ENCODE measurements at places on chromosomes 2 and 18. TPM values are rescaled to one million over a fixed set of nuclear protein-coding genes. Genes with fewer than 3 reads are reported as not detected.

Gene PLEKHH2
- 0.73 TPM for total RNA-seq

Gene CKAP2L
- 14.2 TPM for total RNA-seq

Gene ACMSD
- total RNA-seq = not detected

Gene SCN7A
- total RNA-seq = not detected

Gene ZNF804A
- not detected for total RNA-seq

Gene IGFBP2
- 57.2 TPM for total RNA-seq

Gene C2orf72
- total RNA-seq = 6.1 TPM

Gene CTAGE1
- not detected for total RNA-seq

Gene DUSP19
- total RNA-seq = 0.70 TPM

Gene MC4R
- total RNA-seq = not detected

Gene GKN2
- total RNA-seq = 3.5 TPM

Gene SPC25
- 9.7 TPM for total RNA-seq

Gene KCNG2
- total RNA-seq = not detected

Gene FAM124B
- 0.06 TPM for total RNA-seq

Gene KCNS3
- total RNA-seq = 1.1 TPM

Gene PLB1
- total RNA-seq = 2.6 TPM

Gene HAAO
- total RNA-seq = not detected

Gene OXER1
- total RNA-seq = not detected

Gene MYL1
- total RNA-seq = not detected

Gene SLC16A14
- total RNA-seq = 1.4 TPM

Gene PROM2
- not detected for total RNA-seq

Gene HOXD13
- 0.15 TPM for total RNA-seq

Gene SERPINB12
- not detected for total RNA-seq

Gene RPRM
- total RNA-seq = not detected

Gene FN1
- 183 TPM for total RNA-seq

Gene MEP1B
- 0.06 TPM for total RNA-seq

Gene ANKRD23
- 1.8 TPM for total RNA-seq

Gene TANC1
- 9.1 TPM for total RNA-seq

Gene PSMA8
- not detected for total RNA-seq

Gene SLC25A12
- 14.2 TPM for total RNA-seq

Gene CXCR4
- total RNA-seq = 0.65 TPM

Gene ATG16L1
- 48.6 TPM for total RNA-seq

Gene FHL2
- 79.7 TPM for total RNA-seq

Gene ITGB6
- total RNA-seq = 1.0 TPM

Gene POTEI
- total RNA-seq = not detected

Gene IL1F10
- total RNA-seq = not detected

Gene CRYGD
- not detected for total RNA-seq

Gene KATNAL2
- total RNA-seq = 1.3 TPM

Gene PAIP2B
- total RNA-seq = 0.23 TPM

Gene SPHKAP
- total RNA-seq = not detected

Gene CD28
- total RNA-seq = not detected

Gene NGEF
- 16.5 TPM for total RNA-seq

Gene ZNF521
- total RNA-seq = not detected

Gene TUBB8B
- total RNA-seq = not detected

Gene RGPD4
- total RNA-seq = 0.08 TPM

Gene NXPH2
- not detected for total RNA-seq

Gene AGXT
- total RNA-seq = not detected

Gene MTLN
- 133 TPM for total RNA-seq

Gene UGT1A10
- total RNA-seq = not detected

Gene SEC11C
- 59.0 TPM for total RNA-seq

Gene RGPD3
- total RNA-seq = 0.10 TPM

Gene FOXD4L1
- 0.58 TPM for total RNA-seq

Gene KIF5C
- total RNA-seq = 0.42 TPM

Gene AQP12B
- not detected for total RNA-seq
